CD4-positive, alpha-beta T cell treated with Interleukin-15 for 4 hours (primary cell): ENCODE measurements at places on chromosomes 4 and X.

- no peak for DNase-seq
Measured at GRCh38 chrX:147900349-147900748, 11.4 kb upstream of the FMR1 start.

DNA sequence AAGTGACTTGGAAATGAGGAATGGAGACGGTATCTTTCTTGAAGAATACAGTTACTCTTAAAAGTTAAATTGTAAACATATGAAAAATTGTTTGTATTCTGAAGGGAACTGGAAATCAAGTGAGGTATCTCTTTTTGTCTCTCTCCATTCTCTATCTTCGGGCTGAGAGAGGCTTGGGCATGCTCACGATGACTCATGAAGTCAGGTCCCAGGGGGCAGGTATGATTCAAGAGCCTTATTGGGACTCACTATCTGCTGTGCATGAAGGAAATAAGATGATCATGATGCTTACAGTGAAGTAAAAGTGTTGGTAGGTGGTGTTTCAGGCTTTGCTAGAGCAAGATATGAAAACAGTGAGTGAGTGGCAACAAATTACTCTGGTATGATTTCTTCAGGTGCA, 200.4 kb upstream of the PITX2 start:
- DNase-seq = no peak

DNA sequence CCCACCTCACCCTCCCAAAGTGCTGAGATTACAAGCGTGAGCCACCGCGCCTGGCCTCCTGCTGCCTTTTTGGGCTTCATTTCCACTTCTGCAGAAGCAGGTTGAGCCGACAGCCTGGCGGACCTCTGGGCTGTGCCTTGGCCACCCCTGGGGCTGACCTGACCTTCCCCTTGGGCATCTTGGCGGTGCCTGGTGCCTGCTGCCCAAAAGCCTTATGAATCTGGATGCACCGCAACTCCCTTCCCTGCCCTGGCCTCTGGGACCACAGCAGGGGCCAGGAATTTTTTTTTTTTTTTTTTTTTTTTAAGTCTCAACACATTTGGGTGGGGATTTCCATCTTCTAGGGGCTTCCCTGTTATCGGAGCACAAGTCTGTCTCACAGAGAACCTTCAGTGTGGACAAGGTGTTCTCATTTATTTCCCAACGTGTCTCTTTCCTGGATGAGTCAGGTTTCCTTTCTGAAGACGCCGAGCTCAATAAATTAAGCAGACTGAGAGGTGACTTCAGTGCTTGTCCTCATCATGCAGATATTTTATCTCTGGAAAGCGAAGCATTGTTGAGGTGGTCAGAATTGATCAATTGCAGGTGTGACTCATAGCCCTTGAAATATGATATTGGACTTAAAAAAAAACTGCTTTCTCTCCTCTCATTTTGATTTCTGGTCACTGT, 79.7 kb downstream of the SHROOM2 start:
- DNase-seq = no peak

DNA sequence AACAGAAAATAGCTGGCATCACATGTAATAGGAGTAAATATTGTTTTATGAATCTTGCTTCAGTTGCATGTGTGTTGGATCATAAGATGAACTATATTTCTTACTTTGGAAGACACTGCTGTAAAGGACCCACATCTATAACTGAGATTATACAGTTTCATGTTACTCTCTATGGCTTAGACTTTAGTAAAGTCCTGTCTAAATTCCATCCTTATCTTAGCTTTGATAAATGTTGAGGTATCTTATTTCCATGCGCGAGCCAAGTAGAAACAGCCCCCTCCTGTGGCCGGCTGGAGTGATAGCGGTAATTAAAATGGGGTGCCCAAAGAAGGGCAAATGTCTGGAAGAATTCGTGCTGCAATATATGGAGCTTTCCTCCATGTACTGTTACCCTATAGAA, 43.0 kb downstream of the CCDC158 start:
- peak; percentile 26 for DNase-seq

GRCh38 chrX:124690495-124690894, 344.1 kb downstream of the SH2D1A start:
- no peak for DNase-seq

DNA sequence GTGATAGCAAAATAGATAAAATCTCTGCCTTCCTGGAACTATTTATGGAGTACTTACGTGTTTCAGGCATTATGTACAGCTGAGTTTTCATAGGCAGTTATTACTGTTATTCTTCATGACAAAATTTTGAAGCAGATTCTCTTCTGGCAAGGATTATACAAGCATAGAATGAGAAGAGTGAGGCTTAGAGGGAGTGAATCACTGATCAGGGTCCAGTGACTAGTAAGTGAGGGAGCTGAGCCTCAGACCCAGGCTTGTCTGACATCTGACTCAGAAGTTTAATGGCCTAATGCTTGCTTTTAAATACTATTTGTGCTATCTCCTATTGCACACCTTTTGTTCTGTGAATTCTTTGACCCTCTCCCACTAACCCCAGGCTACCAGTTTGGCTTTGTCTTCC, 110.6 kb downstream of the DTHD1 start:
- DNase-seq = no peak

DNA sequence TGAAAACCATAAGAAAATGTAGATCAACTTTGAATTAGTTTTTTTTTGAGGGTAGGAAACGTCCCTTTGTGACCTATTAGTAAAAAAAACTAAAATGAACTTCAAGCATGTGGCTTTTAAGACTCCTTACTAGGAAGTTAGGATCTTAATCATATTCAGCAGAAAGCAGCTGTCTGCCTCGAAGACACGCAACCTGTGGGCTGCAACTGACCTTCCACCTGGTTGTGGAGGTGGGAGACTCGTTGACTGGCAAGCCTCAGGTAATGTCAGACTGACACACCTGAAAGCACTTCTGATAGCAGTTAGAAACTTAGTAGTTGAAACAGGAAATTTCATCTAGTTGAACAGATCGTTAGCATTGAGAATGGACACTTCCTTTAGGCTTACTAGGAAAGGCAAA, 37.4 kb downstream of the CCNG2 start:
- DNase-seq = no peak

GRCh38 chr4:152531479-152531878, 4.4 kb downstream of the FBXW7 start:
- no peak for DNase-seq

GRCh38 chrX:15241301-15241700, 28.6 kb downstream of the ASB9 start:
- no peak for DNase-seq

GRCh38 chrX:146055733-146056132, 238.1 kb downstream of the SLITRK2 start:
- no peak for DNase-seq

DNA sequence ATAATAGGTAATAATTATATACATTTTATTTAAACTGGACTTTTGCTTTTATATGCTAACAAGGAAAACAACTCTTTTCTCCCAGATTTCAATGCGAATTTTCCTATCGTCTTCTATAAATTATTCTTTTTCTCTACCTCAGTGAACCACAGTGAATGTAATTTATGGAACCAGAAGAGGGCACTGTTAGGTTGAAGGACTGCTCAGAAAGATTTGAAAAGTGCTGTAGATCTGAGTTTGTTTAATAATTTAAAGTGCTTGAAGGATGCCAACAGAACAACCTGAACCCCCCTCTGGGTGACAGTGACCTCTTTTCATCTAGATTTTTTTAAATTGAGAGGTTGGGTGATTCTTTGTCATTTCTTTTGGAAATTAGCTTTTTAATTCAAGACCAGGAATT, 54.9 kb downstream of the PHOX2B start:
- DNase-seq = no peak

GRCh38 chr4:72567821-72568675, 973 bp downstream of the ADAMTS3 start:
- no peak for DNase-seq

DNA sequence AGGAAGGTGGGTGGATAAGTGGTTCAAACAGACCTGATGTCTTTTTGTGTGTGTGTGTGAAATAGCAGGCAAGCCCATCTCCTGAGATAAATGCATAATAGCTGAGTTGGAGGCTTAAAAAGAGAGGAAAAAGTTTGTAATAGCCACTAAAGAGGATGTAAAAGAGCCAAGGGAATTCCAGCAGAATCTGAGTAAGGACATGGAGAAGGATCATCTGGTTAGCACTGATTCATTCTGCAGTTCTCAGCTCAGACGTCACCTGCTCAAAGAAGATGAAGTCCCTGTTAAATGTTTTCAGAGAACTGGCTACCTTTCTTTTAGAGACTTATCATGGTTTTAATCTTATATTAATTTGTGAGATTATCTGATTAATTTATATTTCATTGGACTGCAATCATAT, 21.0 kb upstream of the IL13RA2 start:
- DNase-seq = no peak

GRCh38 chr4:112532267-112532666, 16.3 kb upstream of the NEUROG2 start:
- no peak for DNase-seq

GRCh38 chr4:25984796-25985195, 70.8 kb downstream of the SMIM20 start:
- no peak for DNase-seq

DNA sequence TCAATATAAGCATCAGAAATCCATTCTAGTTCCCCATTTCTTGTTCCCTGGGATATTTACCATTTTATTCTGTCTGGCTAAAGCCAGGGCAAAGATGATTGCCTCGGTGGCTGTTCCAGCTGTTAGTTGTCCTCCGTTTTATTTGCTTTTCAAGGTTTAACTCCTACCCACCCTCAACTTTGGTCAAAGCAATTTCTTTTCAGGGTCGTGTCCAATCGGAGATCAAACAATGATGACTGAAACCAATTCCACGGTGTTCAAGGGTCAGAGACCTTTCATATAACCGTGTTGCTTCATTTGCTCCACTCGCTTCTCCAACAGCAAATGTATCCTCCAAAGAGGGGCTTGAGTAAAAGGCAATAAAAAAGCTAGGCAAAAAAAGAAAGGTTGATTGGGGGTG, 193.5 kb upstream of the FTHL17 start:
- no peak for DNase-seq

GRCh38 chr4:15898902-15899301, 39.6 kb downstream of the FGFBP1 start:
- no peak for DNase-seq

DNA sequence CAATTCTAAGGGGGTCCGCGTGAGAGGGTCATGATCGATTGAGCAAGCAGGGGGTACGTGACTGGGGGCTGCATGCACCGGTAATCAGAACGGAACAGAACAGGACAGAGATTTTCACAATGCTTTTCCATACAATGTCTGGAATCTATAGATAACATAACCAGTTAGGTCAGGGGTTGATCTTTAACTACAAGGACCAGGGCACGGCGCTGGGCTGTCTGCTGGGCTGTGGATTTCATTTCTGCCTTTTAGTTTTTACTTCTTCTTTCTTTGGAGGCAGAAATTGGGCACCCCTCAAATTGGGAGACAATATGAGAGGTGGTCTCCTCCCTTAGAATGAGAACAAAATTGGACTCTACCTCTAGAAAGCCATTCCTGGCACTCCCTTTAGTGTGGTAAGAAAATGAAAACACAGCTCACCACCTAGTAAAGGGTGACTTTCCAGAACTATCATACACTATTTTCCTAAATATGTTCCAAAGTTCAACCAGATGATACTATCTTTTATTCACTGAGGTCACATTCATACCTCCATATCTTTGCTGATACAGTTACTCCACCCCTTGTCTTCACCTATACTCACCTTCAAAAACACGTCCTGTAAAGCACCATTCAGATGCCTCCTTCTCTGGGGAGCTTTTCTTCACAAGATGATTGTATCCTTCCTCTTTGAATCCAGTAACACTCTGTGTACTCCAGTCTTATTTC, 1058.3 kb upstream of the SLIT2 start:
- no peak for DNase-seq

- DNase-seq = no peak
Measured at GRCh38 chrX:107805179-107805578, 20.5 kb upstream of the MID2 start.

DNA sequence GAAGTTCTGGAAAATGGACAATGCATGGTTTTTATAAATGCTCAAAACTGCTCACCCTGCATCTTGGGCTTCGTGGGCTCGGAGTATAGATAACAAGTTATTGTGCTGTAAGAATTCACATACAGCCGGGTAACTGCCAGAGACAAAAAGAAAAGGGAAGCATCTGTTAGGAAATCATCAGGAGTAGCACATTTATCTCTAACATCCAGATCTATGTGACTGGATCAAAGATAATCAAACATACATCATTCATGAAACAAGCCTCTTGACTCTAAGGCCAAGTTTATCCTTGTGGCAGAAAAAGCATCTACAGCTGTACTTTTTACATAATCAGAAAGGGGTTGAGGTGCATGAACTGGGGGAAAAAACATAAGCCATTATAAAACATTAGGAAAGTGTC, 264.2 kb downstream of the PPP3CA start:
- no peak for DNase-seq

DNA sequence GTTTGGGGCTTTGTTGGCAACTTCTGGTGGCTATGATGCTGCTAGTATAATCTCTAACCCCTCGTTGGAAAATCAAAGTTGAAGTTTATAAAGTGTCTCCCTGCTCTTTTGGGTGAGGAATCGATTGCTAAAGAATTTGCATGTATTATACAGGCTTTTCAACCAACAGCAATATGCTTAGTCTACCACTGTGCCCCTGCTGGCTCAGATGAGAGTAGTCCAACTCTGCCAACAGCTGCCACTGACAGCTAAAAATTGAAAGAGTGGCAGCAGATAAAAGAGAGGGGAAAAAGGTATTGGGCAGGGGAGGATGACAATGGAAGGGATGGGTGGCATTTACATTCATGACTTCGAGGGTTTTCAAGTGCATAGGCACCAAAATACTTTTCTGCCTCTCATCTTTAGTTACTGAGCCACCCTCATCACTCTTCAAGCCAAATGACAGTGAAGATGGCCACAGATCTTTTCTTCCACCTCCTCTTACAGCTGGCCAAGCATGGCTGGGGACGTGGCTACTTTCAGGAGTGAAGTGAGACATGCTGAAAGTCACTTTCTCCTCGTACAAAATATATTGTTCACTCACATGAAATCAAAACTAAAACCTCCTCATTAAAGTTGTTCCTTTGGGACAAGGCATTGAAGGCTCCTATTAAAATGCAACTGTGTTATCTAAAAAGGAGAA, 2.7 kb upstream of the GRIA3 start:
- DNase-seq = no peak

DNA sequence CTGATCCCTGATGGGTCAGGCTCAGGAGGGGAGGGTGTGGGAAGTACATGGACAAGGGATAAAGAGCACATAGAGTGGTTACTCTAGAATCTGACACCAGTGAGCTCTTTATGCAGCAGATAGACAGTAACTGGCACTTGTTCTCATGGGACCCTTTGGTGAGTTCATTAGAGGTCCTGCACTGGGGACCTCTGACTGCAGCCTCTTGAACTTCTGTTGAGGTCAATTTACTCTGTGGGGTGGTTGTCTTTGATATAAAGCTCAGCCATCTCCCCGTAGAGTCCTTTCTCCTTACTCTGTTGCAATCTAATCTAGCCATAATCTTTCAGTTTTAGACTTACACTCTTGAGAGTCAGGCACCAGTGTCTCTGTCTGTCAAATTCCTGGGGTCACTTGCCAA, 222.4 kb downstream of the GPAT3 start:
- DNase-seq = no peak

- DNase-seq = peak; percentile 20
Measured at GRCh38 chrX:124226129-124226528, 106.3 kb upstream of the TEX13D start.

GRCh38 chr4:48633657-48634056, 143.6 kb downstream of the ZAR1 start:
- DNase-seq = no peak

GRCh38 chr4:169756971-169757574, 671 bp downstream of the HPF1 start:
- DNase-seq = no peak

GRCh38 chrX:40260146-40260747, 162.5 kb upstream of the BCOR start:
- no peak for DNase-seq
